ENCODE measurements at places on chromosomes 2 and 18.
A peak's percentile ranks its signal among the peaks of the same experiment; 100 is the strongest.

- no peak for DNase-seq
Measured at GRCh38 chr2:42186366-42186765, 17.2 kb downstream of the EML4 start.

- DNase-seq, result no peak
Measured at GRCh38 chr2:23615216-23616020, 230.4 kb downstream of the KLHL29 start.

- no peak for DNase-seq
Measured at GRCh38 chr18:36934884-36935283, 106.0 kb downstream of the KIAA1328 start.

- no peak for DNase-seq
Measured at GRCh38 chr2:36352701-36353100, 2.9 kb upstream of the CRIM1 start.

DNA sequence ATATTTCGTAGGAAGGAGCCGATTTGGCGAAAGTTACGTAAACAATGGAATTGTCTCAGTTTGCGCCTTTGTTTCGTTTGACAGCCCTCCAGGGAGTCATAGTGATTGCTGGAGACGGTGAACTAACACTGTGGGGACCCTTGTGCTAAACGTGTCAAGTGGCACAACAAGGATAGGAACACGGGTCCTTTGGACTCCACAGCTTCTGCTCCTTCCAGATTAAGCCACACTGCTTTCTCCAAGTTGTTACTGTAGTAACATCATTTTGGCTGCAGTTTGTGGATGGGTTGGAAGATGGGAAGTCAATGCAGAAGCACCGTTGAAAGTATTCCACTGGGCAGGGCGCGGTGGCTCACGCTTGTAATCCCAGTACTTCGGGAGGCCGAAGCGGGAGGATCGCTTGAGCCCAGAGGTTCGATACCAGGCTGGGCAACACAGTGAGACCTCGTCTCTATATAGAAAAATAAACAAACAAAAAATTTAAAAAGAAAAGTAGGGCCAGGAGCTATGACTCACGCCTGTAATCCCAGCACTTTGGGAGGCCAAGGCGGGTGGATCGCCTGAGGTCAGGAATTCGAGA lies 636 bp upstream of the IMMT start:
- DNase-seq, result peak; percentile 16

GRCh38 chr2:181953881-181954537 lies 31.6 kb upstream of the PPP1R1C start:
- DNase-seq, result peak; percentile 80

GRCh38 chr2:202494300-202495229 lies 118.4 kb downstream of the BMPR2 start:
- DNase-seq, result no peak

GRCh38 chr2:26883956-26884355 lies 36.0 kb downstream of the DPYSL5 start:
- DNase-seq, result no peak

DNA sequence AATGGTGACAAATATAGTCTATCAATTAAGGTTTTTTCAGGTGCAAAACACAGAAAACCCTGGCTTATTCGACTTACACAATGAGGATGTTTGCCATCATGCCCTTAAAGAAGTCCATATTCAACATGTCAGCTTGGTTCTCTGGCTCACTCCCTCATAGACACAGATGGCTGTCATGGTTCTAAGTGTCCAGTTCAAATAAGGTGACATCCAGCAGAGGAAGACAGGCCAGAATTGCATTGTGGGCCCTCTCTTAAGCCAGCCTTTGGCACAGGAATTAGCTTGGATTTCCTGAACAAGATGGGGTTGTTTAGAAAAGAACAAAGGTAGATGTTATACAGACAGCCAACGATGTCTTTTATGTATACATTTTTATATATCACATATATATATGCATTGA lies 18.7 kb upstream of the SLC1A4 start:
- DNase-seq, result no peak

GRCh38 chr2:57890464-57890863 lies 156.1 kb upstream of the VRK2 start:
- no peak for DNase-seq

GRCh38 chr2:219451661-219452360 lies 17.2 kb downstream of the SPEG start:
- DNase-seq, result no peak

GRCh38 chr2:71599646-71600236 lies 146.4 kb downstream of the DYSF start:
- no peak for DNase-seq

GRCh38 chr18:79405781-79406575 lies 10.2 kb downstream of the NFATC1 start:
- DNase-seq, result peak; percentile 94

DNA sequence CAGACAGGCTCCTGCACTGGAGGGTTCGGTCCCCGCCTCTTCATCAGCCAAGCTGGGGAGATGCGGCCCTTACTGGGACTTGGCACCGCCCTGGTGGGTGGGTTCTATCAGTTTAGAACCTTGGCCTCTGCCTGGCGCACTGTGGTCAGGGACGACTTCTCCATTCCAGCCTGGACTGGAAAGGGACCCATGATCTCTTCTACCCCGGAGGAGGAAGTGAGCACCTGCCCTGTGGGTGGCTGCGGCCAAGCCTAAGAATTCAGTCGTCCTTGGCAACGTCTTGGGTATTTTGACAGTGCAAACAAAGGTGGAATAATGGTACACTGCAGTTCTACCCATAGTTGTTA lies 106.9 kb upstream of the CD302 start:
- DNase-seq, result no peak

- no peak for DNase-seq
Measured at GRCh38 chr2:105723431-105723830, 21.3 kb upstream of the NCK2 start.

- DNase-seq, result no peak
Measured at GRCh38 chr2:227335713-227336112, 10.7 kb downstream of the MFF start.

- no peak for DNase-seq
Measured at GRCh38 chr2:69509011-69509749, 71.9 kb upstream of the NFU1 start.

DNA sequence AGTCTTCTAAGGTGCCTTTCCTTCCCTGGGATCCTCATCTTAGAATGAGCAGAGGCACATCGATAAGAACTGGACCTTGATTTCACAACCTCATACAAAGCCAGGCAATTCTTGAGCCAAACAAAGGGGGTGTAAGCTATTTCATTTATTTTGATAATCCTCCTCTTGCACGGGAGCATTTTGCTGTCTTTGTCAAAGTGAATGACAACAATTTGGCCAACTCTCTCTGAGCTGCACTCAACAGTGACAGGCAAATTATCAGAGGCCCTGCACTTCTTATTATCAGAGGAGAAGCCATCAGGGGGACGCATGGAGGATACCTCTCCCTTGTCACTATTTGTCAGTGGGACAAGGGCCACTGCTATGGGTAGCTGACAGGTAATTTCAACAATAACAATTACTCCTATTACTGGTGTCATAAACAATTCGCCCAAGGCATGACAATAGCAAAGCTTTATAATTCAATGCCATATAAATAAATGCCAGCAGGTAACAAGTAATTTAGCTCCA lies 260.4 kb downstream of the MEIS1 start:
- DNase-seq, result no peak

- DNase-seq, result no peak
Measured at GRCh38 chr18:55286257-55286825, 301.7 kb downstream of the TCF4 start.

GRCh38 chr18:34744569-34744968 lies 34.5 kb downstream of the DTNA start:
- no peak for DNase-seq

DNA sequence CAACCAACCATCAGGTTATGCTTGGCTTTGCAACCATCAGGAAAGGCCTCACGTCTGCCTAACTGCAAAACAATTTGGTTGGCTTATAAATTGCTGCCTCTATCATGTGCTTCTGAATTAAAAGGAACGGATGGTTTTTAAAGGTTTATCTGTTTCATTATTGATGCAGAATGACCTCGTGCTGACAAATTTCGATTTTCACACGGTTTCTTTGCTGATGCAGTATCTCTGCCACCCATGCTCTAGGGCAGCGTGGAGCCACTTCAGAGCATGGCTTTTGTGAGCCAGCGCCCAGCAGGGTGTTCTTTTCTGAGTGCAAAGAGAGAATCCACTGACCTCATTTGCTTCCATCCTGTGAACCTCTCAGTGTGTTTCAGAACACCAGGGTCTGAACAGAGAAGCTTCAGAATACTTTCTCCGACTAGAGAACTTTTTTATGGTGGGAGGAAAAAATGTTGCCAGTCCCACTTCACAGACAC lies 143.1 kb upstream of the L3MBTL4 start:
- no peak for DNase-seq

DNA sequence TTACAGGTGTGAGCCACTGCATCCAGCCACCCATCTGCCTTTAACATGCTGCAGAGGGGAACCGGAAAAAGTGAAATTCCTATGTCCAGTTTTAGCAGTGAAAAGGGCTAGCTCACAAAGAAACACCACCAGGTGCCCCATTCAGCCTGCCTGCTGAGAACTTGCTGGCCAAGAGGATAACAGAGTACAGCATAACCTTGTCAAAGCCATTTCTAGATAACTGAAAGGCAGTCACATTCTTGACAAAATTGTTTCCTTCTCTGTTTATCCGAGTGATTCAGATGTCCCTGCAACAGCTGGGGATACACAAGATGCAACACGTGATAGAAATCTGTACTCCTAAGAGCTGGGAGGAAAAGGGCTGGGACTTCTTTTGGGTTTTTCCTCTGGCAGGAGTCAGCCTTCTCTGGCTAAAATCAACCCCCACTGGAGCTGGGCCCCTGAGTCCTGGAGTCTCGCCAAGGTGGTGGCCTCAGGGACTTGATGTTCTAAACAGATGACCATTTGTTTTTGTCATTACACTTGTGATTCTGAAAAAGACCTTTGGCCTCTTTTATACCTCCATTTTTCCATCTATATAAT lies 505.4 kb downstream of the BCL11A start:
- DNase-seq, result no peak

DNA sequence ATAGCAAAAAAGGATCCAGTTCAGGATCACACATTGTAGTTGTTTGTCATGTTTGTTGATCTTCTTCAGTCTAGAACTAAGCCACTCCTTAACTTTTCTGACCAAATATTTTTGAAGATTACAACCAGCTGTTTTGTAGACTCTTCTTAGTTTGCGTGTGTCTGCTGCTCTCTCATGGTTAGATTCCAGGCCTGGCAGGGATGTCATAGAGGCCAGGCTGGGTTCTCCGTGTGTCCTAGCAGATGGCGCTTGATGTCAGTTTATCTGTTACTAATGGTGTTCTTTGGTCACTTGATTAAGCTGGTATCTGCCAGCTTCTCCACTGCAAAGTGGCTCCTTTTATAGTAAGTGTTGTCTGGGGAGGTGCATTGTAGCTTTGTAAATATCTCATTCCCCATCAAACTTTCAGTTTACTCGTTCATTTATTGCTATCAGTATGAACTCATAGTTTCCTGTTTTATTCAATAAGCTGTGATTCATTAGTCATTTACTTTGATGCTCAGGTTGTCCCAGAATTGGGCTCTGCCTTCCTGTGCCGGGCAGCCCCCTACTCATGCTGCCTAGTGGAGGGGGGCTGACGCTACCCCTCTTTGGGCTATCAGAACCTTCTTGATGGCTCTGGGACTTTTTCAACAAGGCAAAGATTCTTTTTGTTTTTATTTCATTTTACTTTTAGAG lies 42.1 kb downstream of the GRHL1 start:
- DNase-seq, result peak; percentile 31

All from activated CD4-positive, alpha-beta T cell treated with anti-CD3 and anti-CD28 coated beads for 36 hours (primary cell).